ENCODE measurements at places on chromosomes 2 and 18.
A peak's percentile ranks its signal among the peaks of the same experiment; 100 is the strongest.

- DNase-seq = no peak
These were observed 64.7 kb downstream of the DGKD start for GRCh38 chr2:233418761-233419546.

DNA sequence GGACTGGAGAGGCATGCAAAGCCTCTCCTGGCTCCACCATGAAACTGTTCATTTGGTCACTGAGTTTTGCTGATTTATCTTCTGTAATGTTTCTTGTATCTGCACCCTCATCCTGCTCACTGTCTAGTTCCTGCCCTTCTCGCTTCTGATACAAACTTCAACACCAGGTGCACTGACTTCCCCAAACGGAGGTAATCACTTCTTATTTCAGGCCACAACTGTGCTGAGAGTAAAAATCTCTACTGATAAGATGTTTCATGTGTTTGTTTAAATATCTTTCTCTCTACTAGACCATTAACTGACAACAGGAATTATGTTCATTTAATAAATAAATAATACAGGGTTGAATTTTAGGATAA, 10.9 kb upstream of the NT5C1B start:
- DNase-seq = no peak

GRCh38 chr2:199228887-199229819, 228.6 kb downstream of the SATB2 start:
- peak; percentile 8 for DNase-seq

DNA sequence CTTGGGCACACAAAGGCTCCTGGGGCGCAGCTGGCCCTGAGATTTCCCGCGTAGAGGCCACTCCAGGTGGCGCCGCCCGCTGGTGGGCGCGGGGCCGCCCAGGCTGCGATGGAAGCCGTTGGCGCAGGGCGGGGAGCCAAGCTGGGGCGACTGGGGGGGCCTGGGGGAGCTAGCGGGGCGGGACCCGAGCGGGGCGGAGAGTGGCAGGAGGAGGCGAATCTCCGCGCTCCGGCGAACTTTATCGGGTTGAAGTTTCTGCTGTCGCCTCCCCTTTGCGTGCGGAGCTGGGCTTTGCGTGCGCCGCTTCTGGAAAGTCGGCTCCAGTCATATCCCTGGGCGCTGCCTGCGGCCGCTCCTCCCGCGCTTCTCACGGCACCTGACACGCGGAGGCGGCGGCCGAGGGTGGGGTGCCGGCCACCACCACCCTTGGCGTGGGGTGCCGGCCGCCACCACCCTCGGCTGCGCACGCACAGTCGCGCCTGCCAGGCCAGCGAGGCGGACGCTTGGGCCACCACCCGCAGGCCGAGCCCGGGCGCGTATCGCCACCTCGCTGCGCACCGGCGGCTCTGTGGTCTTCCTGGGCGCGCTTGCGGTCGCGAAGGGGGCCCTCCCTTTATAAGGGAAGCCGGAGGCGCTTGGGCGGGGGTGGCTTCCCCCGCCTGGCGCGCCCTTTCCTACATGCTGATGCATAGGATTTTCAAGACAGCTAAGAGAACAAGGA, 919 bp upstream of the CYP1B1 start:
- DNase-seq = peak; percentile 59

DNA sequence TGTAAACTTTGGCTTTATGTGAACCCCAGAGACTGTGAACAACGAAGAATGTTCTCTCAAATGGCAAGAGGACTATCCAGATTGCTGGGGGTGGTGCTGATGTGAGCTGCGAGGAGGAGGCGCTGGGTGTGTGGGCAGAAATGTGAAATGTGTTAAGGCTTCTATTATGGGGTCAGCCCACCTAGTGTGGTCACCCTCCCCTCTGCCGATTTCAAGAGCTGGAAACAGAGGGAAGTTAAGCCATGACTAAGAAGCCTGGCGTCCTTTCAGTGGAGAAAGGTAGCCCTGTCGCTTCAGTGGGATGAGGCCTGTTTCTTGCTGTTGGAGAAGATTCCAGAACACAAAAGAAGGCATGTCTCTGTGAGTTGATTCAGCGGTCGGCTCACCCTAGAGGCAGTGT, 89.0 kb upstream of the KCTD1 start:
- DNase-seq = no peak

All from stimulated activated CD4-positive, alpha-beta T cell treated with anti-CD3 and anti-CD28 coated beads, Interleukin-2, amount 100 ng/mL, for 48 hours (primary cell).